Activated B cell treated with CpG ODN at 0.5 μM for 24 hours (primary cell): ENCODE measurements at places on chromosomes 1 and 21. TPM values are rescaled to one million over a fixed set of nuclear protein-coding genes. Genes with fewer than 3 reads are reported as not detected.

The OR10Z1 gene
- total RNA-seq, result not detected in 2 replicates

The MEX3A gene
- total RNA-seq, result 0.39 and 0.47 TPM in 2 replicates

The ANKRD35 gene
- not detected in 2 replicates for total RNA-seq

The CA14 gene
- not detected in 2 replicates for total RNA-seq
